Fibroblast of skin of right biceps (primary cell): ENCODE measurements at places on chromosomes 5 and 9.

DNA sequence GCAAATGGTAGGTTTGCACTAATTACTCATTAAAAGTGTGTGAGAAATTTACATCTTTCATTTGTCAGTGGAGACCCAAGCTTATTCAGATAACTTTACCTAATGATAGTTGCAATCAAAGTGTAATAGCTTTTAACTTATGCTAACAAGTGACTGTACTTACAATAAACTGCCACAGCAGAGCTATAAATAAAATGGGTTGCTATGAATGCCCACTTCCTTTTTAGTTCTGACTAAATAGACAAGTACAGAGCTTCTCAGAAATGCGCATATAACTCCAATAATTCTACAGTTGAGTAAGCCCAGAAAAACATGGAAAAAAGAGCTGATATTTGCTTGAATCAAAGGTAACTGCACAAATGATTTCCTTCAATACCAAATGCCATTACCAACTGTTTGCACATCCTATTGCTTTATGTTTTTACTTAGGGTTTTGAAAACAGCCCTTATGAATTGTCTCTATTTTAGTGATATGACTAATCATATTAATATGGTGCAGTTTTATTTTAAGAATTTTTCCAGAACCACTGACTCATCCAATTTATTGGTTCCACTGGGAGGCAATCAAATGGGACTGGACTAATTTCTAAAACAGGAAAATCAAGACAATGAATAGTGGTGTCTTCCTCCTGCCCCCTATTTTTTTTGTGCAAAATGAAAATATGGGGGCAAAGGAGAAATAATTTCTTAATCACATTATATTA, 84.1 kb downstream of the PPP2R2B start:
- peak; percentile 6 for DNase-seq

GRCh38 chr9:14827805-14828204, 82.4 kb downstream of the FREM1 start:
- DNase-seq: no peak

DNA sequence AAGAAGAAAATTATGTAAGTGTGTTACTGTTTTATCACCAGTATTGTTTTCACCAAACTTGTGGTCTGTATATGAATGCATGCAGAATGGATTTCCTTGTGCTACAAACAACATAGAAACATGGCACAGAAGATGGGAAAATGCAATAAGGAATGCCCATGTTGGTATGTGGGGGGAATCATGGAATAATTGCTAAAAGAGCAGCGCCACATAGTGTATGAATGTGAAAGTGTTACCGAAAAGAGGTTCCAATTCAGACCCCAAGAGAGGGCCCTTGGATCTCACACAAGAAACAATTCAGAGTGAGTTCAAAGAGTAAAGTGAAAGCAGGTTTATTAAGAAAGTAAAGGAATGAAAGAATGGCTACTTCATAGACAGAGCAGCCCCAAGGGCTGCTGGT, 26.4 kb upstream of the TYRP1 start:
- DNase-seq: no peak

DNA sequence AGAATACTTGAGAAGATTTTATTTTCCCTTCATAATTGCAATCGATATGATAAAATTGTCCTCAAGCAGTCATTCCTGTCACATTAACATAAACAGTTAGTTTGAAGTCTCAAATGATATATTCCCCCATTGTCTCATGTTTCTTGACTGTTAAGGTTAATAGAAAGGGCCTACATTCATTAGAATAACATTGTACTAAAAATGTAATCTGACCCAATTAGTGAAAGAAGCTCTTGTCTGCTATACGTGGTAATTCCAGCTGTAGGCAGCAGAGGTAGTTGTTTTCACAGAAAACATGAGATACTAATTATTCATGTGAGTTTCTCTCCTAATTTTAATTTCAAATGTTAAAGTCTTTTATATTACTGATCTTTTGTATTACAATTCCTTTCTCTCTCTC, 25.9 kb upstream of the AP3B1 start:
- DNase-seq: peak; percentile 36

DNA sequence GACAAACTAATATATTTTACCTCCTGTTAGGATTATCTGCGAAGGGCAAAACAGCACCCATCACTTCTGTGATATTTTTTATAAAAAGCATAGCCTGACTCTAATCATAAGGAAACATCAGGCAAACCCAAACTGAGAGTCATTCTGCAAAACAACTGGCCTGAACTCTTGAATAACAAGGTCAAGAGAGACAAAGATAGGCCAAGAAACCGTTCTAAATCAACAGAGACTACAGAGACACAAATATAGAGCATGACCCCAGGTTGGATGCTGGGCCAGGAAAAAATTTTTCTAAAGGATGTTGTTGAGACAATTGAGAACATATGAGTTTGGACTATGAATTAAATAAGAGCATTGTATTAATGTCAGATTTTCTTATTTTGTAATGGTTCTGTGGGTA, 384.9 kb downstream of the NFIB start:
- DNase-seq: no peak

GRCh38 chr5:117662361-117662760, 1087.7 kb upstream of the SEMA6A start:
- DNase-seq: no peak
